ENCODE measurements at places on chromosomes 4 and X.

DNA sequence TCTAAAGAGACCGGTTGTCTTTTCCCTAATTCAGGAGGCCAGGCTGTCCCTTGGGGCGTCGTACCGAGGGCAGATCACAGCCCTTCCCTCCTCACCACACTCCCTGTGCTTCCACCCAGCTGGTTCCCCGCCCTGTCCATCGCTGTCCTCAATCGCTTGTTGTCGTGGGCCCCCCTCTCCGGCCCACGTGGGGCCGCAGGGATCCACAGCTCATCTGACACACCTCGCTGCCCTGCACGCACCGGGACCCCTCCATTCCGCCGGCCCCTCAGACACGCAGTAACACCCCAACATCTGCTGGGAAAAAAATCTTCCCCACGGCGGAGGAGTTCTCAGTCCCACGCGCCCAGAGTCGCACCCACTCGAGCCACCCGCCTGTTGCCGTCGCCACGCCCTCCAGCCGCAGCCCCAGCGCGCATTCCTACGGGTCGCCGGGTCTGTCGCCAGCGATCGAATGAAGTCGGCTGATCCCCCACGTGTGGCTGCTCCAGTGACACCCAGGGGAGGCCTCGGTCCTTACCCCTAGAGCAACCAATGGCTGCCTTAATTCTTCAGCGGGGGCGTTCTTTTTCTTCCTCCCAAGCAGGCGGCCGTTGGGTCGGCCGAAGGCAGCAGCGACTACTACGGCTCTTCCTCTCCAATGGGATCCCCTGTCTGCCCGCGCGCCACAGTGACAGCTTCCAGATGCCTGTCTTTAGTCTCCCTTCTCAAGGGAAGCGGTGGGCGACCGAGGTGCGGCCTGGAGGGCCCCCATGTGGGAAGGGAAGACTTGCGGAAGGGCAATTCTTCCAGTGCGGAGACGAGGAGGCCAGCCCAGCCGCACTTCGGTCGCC, 893 bp upstream of the SEPTIN11 start:
- DNase-seq, result peak; percentile 63

DNA sequence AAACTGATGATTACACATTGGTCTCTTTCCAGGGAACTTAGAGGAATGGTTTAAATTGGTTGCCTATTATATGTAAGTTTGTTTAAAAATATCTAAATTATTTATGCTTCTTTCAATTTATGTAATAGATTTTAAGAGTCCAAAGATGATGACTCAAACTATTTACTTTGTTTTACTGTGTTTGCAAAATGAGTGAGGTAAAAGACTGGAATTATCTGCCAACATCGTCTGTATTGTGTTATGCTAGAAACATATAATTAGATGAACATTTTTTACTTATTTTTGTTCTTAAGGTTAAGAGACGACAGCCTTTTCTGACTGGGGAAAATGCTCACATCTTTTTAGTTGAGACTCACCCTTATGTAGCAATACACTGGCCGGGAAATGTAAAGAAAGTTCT, 51.1 kb upstream of the SYTL5 start:
- DNase-seq, result no peak

GRCh38 chr4:113901994-113902787, 77.3 kb downstream of the ARSJ start:
- DNase-seq, result peak; percentile 68

GRCh38 chr4:101328063-101328602, 19.2 kb downstream of the PPP3CA start:
- no peak for DNase-seq

DNA sequence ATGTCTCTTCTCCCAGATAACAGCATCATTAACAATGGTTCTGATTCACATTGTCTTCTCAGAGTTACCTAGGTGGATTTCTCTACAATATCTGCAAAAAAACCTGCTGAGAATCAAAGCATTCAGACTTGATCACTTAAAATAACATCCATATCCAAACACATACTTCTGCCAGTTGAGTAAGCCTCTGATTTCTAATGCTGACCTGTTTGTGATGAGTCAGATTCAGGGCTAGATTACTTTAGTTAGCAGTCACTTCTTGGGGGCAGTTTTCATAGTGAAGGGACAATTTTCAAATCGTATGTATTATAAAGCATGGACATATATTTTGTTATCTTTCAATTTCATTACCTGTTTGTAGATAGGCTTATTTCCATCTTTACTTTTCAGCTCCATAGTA, 35.5 kb downstream of the CCNI start:
- DNase-seq, result no peak

DNA sequence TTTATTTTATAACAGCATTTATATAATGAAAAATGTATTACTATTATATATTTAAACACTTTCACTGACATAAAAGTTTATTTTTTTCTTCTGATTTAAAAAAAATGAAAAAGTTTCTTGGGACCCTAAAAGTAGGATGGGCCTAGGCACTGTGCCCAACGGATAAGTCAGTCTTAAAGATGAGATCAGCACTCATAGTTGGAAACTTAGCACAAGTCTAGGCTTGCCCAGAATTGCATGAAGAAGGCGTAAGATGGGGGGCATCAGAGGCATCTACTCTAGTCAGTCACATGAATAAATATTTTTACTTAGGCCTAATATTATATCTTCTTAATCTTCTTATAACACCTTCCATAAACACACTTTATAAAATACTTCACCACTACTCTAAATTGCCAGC, 306.7 kb upstream of the GRID2 start:
- no peak for DNase-seq

- DNase-seq, result no peak
Observed at GRCh38 chr4:31592293-31592692, 872.1 kb downstream of the PCDH7 start.

DNA sequence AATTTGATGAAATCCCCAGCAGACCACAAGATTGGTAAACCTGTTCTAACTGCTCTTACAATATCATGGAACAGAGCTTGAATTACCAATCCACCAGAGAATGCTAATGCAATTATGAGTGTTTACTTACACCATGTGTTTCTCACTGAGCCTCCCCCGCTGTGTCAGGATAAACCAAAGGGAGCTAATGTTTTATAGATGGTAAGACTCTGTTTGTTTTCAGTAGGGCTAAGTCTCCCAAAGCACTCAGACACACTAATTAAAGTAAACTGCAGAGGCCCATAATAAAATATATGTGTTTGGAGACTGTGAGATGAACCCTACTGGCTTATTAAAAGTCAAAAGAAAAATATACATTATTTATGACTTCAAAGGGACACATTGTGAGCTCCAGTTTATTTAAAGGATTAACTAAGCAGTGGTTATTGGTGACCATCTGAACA, 261.7 kb upstream of the FAM241A start:
- no peak for DNase-seq

GRCh38 chrX:11117745-11118144, 6.6 kb downstream of the HCCS start:
- DNase-seq, result no peak

GRCh38 chr4:116099596-116099995, 985.8 kb downstream of the TRAM1L1 start:
- no peak for DNase-seq

DNA sequence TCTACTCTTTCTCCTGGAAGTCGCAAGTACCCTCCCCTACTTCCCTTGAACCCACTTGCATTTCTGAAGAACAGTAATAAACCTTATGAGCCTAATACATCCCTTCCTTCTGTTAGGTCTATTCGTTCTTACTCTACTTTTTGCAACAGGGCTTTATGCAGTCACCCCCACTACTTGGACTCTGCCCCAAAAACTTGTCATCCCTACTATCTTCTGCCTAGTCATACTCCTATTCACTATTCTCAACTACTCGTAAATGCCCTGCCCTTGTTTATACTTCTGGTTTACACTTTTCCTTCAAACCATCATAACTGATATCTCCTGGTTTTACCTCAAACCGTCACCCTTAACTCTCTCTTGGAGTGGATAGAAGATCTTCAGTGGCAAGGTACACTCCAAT, 55.2 kb upstream of the SLIT2 start:
- DNase-seq, result no peak

DNA sequence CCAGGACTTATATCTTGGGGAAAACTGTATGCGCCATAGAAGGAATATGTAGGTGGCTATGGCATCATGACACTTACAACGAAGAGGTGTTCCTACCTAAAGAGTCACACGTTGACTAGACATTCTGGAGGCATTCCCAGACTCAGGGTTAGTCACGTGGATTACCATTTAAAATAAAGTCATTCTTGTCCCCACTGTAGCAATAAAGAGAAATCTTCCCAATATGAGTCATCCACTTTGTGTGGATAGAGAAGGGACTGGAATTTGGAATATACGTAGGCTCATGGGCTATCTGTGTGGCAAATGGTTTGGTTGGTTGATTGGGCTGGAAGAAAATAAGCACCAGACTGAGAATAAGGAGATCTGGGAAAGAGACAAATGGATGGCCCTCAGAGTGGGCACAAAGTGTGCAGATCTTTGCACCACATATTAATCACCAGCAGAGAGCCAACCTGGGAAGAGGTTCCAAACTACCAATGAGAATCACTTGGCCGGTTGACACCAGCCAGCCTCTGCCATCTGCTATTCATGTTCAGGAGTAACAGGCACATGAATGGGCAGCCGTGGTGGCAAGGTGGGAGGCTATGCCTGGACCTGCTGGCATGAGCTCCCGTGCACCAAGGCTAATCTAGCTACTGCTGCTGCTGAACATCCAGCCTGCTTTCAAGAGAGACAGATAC, 41.0 kb downstream of the MTNR1A start:
- DNase-seq, result no peak

GRCh38 chrX:139423186-139423585, 107.4 kb upstream of the F9 start:
- DNase-seq, result no peak

- peak; percentile 32 for DNase-seq
Observed at GRCh38 chr4:8200302-8200975, 1.3 kb downstream of the SH3TC1 start.

DNA sequence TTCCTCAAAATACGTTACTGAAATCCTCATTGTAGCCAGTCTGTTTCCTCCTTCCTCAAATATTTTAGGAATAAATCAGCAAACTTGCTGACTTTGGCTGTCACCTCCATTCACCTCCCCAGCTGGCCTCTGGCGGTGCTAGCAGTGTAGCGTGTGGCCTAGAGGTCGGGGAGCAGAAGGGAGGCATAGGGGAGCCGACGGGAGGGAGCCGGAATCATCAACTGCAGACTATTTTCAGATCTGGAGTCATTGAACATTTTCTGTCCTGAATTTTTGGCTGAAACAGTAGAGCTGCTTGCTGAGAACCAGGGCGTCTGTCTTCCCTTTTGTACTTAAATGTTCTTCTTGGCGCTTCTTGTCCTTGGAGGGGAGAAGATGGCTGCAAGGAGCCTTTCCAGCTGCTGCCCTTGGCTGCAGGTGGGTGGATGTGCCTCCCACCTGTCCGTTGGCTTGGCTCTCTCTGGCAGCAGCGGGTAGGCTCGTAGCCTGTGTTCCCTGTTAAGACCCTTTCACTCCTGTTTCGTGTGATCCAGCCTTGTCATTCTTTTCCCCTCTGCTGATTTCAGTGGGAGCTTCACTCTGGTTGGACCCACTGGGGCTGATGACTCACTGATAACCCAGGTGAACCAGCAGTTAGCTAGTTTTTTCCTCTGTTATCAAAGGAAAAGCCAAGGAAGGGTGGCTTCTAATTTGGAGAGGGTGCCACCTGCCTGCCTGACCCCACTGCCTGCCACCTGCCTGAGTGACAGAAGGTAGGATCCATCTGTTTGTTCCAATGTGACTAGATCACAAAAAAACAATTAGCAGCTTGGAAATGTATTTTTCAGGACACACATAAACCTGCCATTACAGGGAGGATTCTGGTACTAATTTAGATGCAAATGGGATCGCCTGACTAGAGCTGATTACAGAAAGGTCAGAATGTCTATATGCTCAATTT, 135.9 kb downstream of the GATB start:
- no peak for DNase-seq

All from activated CD4-positive, alpha-beta T cell treated with anti-CD3 and anti-CD28 coated beads, Interleukin-2, amount 50 U/mL, for 4 hours (primary cell).